MG63 (cell line): ENCODE measurements at places on chromosomes 2 and 18. TPM values are rescaled to one million over a fixed set of nuclear protein-coding genes. Genes with fewer than 3 reads are reported as not detected.

Gene NEURL3
- total RNA-seq, result 1.0 TPM in 1 of 2 replicates, not detected in the other

DNA sequence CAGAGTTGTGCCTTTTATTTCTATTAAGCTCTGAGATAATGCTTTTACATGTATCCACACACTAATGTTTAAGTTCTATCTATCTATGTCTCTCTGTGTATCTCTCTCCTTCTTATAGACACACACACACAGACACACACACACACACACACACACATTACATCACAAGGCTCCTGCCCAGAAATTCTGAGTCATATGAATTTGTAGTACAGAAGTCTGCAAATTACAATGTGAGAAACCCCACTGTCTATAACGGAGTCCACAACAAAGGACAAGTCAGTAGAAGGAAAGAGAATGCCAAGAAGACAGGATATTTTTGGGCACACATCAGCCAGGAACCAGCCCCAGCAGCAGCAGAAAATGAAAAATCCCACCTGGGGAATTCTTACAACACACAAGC is 142.4 kb downstream of the EN1 start:
- DNase-seq, result peak; percentile 33

DNA sequence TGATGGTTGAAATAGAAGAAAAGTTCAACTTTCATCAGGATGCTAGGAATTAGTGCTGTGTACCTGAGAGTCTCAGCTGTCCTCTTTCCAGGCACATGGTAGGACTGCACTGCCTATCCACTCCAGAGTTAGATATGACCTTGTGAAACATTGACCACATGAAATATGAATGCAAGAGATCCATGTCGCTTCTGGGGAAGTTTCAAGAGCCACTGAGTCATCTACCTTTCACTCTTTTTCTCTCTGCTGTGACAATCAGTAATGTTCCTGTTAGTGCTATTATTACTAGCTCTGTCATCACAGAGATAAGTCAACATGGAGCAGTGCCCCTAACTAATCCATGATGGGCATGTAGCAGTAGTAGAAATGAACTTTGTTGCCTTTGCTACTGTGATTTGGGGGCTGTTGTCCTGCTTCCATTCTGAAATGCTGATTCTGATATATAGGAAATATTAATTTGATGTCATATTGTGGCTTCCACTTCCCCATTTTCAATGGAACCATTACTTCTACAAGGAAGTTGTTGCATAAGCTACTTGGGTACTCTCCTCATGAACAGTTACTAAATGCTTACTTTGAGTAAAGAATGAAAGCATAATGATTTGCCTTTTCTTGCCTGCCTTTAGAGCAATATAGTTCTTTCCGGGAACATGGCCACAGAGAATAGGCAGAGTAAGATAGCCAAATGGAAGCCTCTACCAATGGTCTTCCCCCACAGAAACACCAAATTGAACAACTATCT is 192.8 kb upstream of the ZNF521 start:
- DNase-seq, result no peak

Gene SCN3A
- total RNA-seq, result 22.7 and 27.1 TPM in 2 replicates

Gene ARHGAP25
- not detected in 2 replicates for total RNA-seq
